Activated CD4-positive, alpha-beta T cell treated with anti-CD3 and anti-CD28 coated beads, Interleukin-2, amount 50 U/mL, for 1 hour (primary cell): ENCODE measurements at places on chromosomes 7 and 10.
A peak's percentile ranks its signal among the peaks of the same experiment; 100 is the strongest.

- DNase-seq = no peak
Measured at GRCh38 chr7:14639329-14639728, 263.2 kb downstream of the DGKB start.

DNA sequence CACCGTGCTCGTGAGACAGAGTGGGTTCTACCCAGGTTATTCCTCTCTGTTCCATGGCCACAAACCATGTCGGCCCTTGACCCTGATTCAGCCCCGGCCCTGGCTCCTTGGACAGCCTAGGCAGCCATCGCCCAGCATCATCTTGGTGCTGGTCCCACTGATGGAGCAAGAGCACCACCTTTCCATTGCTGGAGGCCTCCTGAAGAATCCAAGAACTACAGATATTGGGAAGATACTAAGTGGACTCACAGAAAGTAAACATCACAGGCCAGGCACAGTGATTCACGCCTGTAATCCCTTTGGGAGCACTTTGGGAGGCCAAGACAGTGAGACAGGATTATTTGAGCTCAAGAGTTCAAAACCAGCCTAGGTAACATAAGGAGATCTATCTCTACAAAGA lies 125.1 kb downstream of the NT5C2 start:
- DNase-seq = no peak

GRCh38 chr10:31782701-31783100 lies 145.9 kb downstream of the ARHGAP12 start:
- no peak for DNase-seq

GRCh38 chr10:87865241-87865881 lies 1.9 kb downstream of the PTEN start:
- DNase-seq = no peak

GRCh38 chr10:70662362-70663220 lies 9.7 kb upstream of the ADAMTS14 start:
- DNase-seq = no peak

GRCh38 chr10:104268713-104269645 lies at the start of gene GSTO2:
Gene GSTO2, plus strand, starts transcription at chr10:104269184. Its CDS starts 5,732 bp downstream, at chr10:104274916.
- DNase-seq = peak; percentile 97

GRCh38 chr7:33563651-33564050 lies 341.7 kb upstream of the BMPER start:
- DNase-seq = no peak
